ENCODE measurements at places on chromosomes 7 and 10.

- DNase-seq = no peak
These were observed 109.3 kb downstream of the GRK5 start for GRCh38 chr10:119316729-119317097.

- no peak for DNase-seq
These were observed 47.0 kb downstream of the THSD7A start for GRCh38 chr7:11784769-11785536.

- no peak for DNase-seq
These were observed 160.8 kb downstream of the PFKFB3 start for GRCh38 chr10:6363511-6363910.

DNA sequence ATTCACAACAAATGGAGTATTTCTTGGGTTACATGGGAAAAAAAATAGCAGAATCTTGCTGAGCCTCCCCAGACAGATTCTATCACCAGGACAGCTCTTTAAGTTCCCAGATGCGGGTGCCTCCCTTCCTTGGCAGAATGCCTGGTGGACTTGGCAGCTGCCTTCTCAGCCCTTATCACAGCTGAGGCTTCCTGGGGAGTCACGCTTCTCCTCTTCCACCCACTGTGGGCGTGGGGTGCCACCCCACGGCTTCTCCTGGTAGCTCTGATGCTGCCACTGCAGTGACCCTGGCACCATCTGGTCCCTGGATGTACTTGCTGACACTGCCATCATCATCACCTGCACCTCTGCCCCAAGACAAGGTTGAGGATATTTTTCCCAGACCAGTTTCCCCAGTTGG, 16.2 kb upstream of the NME8 start:
- no peak for DNase-seq
